Stimulated activated CD4-positive, alpha-beta T cell treated with anti-CD3 and anti-CD28 coated beads, Interleukin-1b, Interleukin-23, amount 100 ng/mL, for 1 hour (primary cell): ENCODE measurements at places on chromosomes 1 and 21.

- DNase-seq, result no peak
These were observed 38.8 kb downstream of the TBX15 start for GRCh38 chr1:118949315-118949714.

DNA sequence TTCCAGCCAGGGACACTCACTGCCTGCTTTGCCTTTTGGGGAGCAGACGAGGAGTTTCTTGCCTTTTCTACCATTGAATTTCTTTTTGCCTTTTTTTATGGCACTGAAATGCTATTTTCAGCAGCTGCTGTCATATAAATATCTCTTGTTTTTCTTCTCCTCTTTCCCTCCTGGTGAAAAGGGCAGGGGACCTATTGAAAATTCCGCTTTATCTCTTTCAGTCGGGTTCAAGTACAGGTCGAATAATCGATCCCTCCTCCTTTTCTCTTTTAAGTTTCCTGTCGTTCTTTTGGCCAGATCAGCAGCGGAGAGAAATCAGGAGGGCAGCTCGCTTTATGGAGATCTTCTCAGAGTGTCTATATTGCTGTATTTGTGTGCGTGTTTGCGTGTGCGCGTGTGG, 67.4 kb upstream of the CASZ1 start:
- no peak for DNase-seq

GRCh38 chr1:14660801-14661200, 62.3 kb downstream of the KAZN start:
- DNase-seq, result no peak

GRCh38 chr1:41442697-41443251, 41.7 kb downstream of the EDN2 start:
- DNase-seq, result no peak

DNA sequence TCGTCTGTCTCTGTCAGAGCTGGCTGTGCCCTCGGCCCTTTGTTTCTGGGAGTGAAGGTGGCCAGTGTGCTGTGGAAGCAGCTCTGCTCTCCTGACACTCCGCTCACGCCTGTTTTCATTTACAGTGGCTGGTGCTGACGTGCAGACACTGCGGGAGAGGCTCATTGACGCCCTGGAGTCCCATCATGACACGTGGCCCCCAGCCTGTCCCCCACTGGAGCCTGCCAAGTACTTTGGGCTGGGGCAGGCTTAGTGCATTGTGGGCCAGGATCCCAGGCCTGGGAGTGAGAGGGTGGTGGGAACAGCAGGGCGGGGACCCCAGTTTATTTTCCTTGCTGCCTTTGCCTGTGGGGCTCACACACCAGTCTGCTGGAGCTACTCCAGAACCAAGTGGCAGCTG, 21.1 kb downstream of the QSOX1 start:
- no peak for DNase-seq

DNA sequence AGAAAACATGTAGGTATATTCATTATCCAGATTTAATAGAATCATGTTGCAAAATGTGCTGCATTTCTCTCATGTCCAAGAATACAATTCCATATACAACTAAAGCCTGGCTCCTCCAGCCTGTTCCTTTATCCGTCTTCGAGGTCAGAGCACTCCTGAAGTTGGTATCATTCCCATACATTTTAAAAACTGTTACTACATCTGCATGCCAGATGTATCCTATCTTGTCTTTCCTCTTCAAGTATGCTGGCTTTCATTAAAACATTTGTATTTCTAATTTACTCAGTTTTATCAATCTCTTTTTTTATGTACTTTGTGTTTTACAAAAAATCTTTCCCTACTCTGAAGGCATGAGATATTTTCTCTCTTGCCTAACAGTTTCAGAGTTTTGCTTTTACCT, 536.6 kb upstream of the USP24 start:
- no peak for DNase-seq

DNA sequence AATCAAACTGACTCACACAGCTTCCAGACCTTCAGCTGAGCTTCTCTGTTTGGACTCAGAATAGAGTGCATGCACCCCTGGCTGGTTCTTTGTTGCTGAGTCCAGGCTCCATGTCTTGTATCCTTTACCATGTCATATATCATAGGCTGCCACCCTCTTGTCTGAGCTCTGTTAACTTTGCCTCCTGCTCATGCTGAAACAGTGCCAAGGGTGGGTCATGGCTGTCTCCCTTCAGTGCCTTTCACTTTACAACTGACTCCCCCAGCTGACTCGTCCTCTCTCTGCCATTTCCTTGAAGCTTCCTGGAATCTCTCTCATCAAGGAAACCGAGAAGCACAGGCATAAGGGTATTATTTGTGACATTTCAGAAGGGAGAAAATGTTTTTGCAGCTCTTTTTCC, 885.3 kb downstream of the TTLL7 start:
- DNase-seq, result no peak

GRCh38 chr1:156499194-156499841, 1.3 kb downstream of the MEF2D start:
- no peak for DNase-seq
